T-helper 17 cell (primary cell): ENCODE measurements at places on chromosomes 3 and 15.

GRCh38 chr3:138154534-138154933 is 20.2 kb downstream of the DBR1 start:
- DNase-seq: no peak

DNA sequence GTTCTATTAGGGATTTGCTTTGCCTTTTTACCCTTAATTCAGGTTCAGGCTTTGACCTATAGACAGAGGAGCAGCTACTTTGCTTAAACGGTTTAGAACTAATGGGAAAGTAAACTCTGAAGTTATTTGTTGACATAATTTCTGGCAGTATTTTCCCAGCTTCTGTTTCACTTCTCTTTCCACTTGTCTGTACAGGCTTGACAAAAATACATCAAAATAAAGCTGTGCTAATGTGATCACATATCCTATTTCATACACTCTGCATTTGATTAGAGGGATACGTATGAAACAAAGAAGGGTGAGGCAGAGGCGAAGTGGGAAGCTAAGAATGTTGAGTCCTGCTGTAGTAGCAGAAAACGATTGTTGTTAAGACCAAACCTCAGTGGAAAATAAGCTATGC is 389.1 kb upstream of the RARB start:
- no peak for DNase-seq

GRCh38 chr3:134136604-134137003 is 106.9 kb upstream of the SLCO2A1 start:
- no peak for DNase-seq

GRCh38 chr15:35484231-35484945 is 61.6 kb downstream of the DPH6 start:
- no peak for DNase-seq

DNA sequence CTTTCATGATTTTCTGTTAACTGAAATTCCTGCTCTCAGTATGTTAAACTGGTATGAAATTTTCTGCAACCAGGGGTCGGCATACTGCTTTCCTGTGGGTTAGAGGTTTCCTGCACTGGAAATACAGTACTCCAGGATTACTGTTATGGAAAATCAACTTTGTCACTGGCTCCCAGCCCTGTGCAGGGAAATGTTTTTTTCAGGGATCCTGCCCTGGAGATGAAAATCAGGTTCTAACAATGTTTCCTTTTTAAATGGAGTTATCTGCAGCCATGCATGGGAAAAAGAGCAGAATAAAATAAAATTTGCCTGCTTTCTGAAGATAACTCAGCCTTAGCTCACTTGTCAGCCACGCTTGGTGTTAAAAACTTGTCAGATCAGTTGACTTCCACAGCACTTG is 220.4 kb downstream of the IL5RA start:
- no peak for DNase-seq

DNA sequence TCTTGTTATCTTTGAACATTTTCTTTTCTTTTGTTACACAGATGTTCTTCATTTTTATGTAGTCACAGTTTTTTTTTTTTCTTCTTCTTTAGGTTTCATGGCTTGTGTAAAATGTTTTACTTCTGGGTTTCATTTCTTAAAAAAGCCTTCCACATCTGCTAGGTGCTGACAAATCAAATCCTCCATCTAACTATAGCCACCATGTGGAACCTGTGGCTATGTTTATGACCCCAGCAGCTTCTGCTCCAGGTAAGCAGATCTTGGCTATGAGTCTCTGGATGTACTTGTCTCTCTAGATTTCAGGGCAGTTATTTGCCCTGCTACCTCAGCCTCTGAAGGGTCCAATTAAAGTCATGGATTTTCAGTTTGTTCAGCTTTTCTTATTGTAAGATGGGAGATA is 44.5 kb downstream of the OXSM start:
- no peak for DNase-seq

DNA sequence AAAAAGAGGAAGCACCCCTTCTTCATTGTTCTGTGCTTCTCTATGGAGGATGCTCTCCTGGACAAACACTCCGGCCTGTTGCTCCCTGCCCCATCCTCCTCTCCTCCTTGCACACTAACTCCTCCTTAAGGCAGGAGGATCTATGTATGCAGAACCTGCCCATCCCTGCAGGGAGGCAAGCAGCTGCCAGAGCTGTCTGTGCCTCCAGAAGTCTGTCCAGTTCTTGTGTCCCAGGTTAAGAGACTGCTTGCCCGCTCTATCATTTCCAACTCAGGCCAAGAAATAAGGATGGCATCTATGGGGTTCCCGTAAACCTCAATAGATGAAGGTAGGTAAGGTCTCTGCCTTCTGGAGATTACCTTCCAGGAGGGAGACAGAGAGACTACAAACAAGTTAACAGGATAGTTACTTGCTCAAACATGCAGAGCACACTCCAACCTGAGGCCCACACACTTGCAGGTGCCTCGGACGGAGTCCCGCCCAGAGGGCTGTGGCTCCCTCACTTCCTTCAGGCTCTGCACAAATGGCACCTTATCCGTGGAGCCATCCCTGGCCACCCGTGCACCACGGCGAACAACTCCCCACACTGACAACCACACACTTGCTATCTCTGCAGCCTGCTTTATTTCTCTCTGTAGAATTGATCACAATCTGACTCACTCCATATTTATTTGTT is 6.9 kb downstream of the XXYLT1 start:
- no peak for DNase-seq

DNA sequence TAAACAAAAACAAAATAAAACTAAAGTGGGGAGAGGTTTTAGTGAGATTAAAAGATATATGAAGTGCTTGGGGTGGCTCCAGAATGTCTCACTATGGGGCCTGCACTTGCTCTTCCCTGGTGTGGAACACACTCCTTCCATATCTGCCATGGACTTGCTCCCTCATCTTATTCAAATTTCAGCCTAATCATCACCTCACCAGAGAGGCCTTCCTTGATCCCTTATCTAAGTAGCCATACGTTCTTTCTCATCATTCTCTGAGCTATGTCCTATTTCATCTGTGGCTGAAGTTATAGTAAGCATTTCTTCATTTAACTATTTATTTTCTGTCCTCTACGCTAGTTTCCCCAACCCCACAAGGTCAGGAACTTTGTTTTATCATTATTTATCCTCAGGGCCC is 511.7 kb downstream of the NTRK3 start:
- DNase-seq: no peak

- no peak for DNase-seq
These were observed 43.7 kb downstream of the EFCAB12 start for GRCh38 chr3:129384594-129385323.

DNA sequence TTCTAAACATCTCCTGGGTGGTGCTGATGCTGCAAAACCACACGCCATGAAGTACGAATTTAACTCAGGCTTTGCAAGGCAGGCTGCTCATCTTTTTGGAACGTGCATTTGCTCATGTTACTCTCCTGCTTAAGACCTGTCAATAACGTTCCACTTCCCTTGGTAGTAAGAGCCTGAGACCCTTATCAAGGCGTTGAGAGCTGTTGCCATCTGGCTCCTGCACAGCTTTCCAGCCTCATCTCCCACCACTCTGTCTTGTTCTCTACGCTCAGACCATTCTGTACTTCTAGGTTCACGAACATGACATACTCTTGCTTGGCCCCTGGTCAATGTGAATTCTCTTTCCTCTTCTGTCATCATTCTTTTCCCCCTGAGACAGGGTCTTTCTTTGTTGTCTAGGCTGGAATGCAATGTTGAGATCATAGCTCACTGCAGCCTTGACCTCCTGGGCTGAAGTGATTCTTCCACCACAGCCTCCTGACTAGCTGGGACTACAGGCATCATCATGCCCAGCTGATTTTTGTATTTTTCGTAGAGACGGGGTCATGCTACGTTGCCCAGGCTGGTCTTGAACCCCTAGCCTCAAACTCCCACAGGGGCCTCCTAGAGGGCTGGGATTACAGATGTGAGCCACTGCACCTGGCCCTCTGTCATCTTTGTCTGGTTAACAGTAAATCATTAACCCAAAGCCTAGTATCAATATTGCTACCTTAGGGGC is 202.8 kb downstream of the CADPS start:
- no peak for DNase-seq
